ENCODE measurements at places on chromosomes 11 and 22.

DNA sequence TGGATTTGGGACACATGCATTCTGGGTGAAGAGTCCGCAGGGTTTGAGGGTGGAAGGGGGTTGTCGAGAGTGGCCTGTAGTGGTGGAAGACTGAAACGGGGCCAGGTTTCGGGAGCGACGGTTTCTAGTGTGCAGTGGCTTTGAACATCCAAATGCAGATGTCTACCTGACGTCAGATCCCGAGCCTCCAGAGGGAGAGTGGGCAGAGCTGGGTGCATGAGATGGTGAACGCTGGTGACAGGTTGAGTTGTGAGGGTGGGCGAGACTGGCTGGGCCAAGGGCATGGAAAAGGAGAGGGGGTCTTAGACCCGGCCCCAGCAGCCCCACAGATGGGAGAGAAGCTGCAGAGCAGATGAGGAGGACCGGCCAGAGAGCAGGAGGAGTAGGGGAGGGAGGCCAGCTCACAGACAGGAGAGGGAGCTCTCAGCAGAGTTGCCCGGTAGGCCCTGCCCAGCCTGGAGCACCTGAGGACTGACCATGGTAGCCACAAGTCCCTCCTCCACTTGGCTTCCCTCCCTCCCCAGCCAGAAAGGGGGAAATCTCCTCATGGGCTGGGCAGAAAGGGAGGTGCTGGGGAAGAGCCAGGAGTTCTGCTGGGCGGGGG is 14.2 kb downstream of the KCNJ4 start:
- no peak for DNase-seq

- DNase-seq: peak; percentile 23
Measured at GRCh38 chr11:109697140-109697843, 275.3 kb downstream of the C11orf87 start.

- no peak for DNase-seq
Measured at GRCh38 chr11:58503361-58503856, 4.5 kb downstream of the OR5B21 start.

GRCh38 chr22:50674606-50675552 is 2.3 kb downstream of the SHANK3 start:
- peak; percentile 61 for DNase-seq

- no peak for DNase-seq
Measured at GRCh38 chr22:28607795-28608194, 71.8 kb downstream of the TTC28 start.

GRCh38 chr11:117809236-117810055 is 12.4 kb upstream of the DSCAML1 start:
- DNase-seq: peak; percentile 63

GRCh38 chr22:19012308-19012986 is 76.4 kb upstream of the PRODH start:
- DNase-seq: no peak

DNA sequence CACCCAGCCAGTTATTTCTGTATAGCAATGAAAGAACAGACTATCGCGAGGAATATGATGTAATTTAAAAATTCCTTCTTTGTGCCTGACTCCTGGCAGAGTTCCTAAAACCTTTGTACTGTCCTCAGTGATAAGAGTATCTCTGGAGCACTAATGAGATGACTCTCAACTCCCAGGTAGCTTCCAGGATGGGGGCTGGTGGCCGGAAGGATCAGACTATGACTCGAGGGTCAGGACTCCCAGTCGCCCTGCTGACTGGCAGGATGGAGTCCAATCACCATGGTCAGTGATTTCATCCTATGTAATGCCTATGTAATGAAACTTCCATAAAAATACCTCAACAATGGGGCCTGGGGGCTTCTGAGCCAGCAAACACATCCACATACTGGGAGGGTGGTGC is 135.1 kb downstream of the SHANK2 start:
- no peak for DNase-seq

DNA sequence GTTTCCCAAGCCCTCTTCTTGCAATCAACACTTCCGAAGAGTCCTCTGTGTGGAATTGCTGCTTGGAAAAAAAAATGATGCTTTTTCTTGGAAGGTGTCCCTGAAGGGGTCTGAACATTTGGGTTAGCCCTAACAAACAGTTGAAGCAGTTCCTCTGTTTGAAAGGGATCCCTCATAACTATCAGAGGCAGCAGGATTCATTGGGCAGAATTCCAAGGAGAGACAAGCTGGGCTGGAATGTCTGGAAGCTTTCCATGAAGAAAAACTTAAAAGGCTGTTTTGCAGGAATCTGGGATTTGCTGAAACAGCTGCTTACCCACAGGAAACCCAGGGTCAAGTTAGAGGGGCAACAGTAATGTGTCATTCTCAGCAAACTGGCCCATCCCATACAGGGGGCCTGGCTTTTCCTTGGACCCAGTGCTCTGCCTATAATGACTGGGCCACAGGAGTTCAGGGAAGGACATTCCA is 3.1 kb downstream of the CSNK2A3 start:
- DNase-seq: no peak

- DNase-seq: no peak
Measured at GRCh38 chr11:70908223-70908622, 344.2 kb downstream of the SHANK2 start.
